ENCODE measurements at places on chromosomes 12 and 14.

DNA sequence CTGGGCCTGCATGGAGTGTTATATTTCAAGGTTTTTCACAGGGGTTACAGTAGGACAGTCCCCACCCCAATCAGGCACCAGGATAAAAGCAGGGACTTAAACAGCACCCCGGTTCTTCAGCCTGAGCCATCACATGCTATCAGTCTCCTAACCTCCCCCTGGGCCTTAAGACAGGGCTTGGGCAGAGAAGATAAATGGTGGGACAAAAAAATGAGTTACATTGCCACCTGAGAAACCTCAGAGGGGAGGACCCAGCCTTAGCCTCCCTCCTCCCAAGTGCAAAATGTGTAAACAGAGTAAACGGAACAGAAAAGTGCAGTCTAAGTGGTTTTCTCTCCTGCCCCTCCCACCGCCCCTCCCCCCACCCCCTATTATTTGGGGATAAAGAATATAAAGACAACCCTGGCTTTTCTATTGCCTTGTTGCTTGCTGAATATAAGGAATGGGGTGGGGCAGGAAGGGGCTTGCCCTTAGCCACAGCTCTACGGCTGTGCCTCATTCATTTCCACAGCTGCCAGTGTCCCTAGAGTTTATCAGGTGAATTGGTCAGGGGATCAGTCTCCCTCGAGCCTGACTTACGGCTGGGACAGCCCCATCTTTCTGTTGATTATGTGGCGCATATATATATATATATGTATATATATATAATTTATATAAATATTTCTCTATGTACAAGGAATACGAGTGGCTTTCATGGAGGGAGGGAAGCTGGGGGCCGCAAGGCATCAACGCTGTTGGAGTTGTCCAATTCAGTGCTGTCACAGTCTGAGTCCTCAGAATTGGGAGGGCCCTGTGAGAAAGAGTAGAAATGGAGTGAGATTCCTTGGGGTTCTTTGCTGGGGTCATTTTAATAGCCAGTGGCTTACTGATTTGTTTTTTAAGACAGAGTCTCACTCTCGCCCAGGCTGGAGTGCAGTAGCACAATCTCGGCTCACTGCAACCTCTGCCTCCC is 18.5 kb downstream of the MAP3K12 start:
- no peak for DNase-seq

DNA sequence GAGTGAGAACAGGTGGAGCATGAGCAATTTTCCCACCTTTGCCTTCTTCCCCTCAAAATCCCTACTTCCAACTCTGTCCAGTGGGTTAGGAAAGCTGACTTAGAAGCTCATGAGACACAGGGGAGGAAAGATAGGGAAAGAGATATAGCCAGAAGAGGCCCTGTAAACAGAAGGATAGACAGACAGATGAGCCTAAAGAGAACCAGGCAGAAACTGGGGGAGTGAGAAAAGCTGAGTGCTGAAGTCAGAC is 5.0 kb downstream of the AJUBA start:
- DNase-seq, result no peak

- no peak for DNase-seq
Observed at GRCh38 chr14:64074961-64075612, 219.1 kb downstream of the ESR2 start.

- DNase-seq, result peak; percentile 42
Observed at GRCh38 chr14:92121207-92121669, 268 bp downstream of the NDUFB1 start.

GRCh38 chr12:47742253-47742825 is 16.3 kb downstream of the RAPGEF3 start:
- DNase-seq, result peak; percentile 70

DNA sequence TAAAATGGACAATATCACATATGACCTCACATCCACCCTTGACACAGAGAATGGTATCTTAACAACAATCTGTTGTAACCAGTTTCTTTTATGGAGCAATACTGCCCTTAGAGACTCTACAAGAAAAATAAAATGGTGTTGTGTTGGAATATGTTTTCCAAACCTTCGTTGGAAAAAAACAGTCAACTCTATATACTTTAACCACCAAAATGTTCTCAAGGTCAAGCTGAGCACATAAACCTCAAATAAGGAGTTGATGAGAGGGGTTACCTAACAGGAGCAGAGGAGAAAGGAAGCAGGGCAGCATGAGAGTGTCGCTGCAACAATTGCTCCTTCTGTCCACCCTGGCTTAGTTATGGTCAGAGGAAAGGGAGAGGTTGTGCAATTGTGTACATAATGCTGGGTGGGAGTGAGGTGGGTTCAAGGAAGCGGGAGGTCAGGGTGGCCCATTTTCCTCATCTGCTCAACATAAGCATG is 179.2 kb upstream of the BMP4 start:
- DNase-seq, result no peak

- no peak for DNase-seq
Observed at GRCh38 chr12:39505023-39505422, 62.1 kb upstream of the KIF21A start.

- no peak for DNase-seq
Observed at GRCh38 chr12:47121146-47121545, 41.4 kb upstream of the AMIGO2 start.

DNA sequence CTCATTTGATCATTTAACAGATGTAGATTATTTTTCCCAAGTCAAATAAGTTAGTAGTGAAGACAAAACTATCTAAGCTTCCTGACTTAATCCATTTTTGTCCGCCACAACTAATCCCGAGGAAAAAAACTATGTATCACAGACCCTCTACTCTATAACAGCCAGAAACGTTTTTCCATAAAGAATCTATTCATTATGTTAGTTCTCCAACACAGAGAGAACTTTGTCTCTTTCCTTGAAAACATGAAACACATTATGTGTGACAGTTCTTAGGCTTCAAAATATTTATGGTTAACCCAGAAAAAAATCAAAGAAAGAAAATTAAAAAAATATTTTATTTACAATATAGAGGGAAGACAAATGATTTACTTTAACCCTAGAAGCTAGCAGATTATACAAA is 100.1 kb downstream of the PLEKHG7 start:
- DNase-seq, result no peak

DNA sequence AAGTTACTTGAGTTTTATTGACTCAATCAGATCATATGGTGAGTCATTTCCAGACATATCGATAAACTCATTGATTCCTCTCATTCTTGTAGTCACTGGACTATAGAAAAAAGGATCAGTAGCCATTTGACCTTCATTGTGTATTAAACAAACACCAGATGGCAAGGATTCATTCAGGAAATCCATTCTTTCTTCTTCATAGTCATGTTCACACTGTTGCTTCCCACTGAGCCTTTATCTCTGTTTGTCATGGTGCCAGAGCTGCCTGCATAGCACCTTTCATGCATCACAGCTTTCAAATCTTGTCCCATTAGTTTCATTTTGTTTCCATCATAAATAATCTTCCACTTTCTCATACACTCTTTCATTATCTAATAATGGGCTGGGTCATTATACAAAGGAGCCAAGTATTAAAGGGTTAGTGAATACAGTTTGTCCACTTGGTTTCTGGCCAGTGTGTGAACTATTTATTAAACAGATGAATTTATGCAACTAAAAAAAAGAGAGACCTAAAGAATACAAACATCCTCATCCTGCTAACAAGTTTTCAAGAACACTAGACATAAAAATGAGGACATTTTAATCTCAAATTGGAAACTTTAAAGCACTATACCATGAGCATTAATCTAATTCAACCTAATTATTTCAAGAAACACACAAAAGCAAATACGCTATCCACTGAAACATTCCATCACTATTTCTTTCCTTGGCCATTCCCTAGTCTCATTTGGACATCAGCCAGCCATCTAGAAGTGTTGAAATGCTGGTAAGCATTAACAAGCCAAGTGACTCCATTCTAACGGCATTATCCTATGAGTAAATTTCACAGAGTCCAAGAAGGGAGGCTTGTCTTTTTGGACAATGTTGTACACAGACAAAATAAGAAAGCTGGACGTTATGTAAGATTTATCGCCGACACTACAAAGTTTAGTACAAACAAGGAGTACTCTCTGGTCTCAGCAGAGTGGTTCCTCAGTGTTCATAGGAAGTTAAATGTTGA is 476.5 kb downstream of the FOXG1 start:
- no peak for DNase-seq

DNA sequence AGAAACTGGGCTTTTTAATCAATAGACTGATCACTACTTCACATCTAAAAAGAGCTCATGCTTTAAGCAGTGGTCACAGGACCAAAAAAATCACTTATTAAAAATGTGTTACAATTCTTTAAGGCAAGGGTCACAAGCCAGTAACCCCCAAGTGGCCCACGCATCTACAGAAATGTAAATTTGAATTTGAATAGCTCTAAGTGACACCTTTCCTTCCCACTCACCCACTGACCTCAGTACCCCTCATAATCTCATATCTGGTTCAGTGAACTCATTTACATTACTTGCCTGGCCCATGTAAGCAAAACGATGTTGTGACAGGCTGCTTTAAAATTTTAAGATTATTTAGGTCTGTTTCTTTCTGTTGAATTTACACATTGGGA is 27.4 kb downstream of the NELL2 start:
- DNase-seq, result no peak

DNA sequence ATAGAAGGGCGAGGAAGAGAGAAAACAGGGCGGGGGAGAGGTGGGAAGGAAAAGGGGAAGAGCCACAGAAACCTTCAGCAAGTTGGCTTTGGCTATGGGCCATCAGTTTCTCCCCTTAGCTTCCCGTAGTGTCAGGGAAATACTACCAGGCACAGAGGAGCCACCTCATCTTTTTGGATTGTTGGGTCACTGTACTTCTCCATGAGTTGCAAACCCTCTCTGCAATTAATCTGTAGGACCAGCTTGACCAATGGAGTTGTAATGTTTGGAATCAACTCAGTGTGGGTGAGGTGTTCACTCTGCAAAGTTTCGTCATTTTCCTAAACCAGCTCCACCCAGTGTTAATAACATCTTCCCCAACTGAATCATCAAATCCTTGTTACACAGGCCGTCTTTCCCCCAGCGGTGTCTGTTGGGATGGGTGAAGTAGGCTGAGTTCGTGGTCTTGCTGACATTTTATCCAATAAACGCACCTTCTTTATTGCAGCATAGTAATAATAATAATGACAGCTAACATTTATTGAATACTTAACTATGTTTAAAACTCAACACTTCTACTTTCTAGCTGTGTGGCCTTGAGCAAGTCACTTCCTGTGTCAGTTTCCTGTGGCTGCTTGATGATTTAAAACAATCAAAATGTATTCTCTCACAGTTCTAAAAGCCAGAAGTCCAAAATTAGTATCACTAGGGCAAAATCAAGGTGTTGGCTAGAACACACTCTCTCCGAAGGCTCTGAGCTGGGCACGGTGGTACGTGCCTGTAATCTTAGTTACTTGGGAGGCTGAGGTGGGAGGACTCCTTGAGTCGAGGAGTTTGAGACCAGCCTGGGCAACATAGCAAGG is 8.1 kb upstream of the GLTP start:
- DNase-seq, result peak; percentile 74

DNA sequence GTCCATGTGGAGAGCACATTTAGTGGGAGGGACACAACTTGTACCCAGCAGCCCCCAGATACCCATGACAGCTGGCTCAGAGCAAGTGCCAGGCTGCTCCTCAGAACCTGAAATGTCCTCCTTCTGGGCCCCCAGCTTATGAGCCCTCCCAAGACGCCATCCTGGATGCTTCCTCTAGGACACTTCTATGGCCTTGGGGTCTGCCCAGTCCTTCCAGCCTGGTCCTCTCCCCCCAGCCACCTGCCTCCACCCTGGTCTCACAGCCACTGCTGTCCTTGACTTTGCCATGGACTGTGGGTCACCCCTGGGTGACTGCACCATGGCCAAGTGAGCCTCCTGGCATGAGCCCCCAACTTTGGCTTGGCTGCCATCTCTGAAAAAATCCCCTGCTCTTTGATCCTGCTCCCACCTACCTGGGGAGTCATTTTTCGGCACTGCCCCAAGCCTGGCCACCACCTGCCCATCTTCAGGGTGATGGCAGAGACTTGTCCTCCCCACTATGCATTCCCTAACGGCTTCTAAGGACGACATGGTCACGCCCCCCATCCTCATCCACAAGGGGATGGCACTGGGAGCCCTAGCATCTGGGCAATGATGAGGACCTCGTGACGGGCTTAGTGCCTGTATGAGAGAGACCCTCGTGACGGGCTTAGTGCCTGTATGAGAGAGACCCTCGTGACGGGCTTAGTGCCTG is 323.7 kb downstream of the TMEM121 start:
- no peak for DNase-seq

- peak; percentile 22 for DNase-seq
Observed at GRCh38 chr12:93918900-93919299, 229.5 kb upstream of the PLXNC1 start.

Data from suppressor macrophage (primary cell).